GM23338 (cell line): ENCODE measurements at places on chromosomes 11 and 22.

GRCh38 chr22:21587803-21588611, 20.5 kb downstream of the UBE2L3 start:
- no peak for DNase-seq

- peak; percentile 21 for DNase-seq
These were observed 41.4 kb downstream of the ARL14EP start for GRCh38 chr11:30364139-30364836.

DNA sequence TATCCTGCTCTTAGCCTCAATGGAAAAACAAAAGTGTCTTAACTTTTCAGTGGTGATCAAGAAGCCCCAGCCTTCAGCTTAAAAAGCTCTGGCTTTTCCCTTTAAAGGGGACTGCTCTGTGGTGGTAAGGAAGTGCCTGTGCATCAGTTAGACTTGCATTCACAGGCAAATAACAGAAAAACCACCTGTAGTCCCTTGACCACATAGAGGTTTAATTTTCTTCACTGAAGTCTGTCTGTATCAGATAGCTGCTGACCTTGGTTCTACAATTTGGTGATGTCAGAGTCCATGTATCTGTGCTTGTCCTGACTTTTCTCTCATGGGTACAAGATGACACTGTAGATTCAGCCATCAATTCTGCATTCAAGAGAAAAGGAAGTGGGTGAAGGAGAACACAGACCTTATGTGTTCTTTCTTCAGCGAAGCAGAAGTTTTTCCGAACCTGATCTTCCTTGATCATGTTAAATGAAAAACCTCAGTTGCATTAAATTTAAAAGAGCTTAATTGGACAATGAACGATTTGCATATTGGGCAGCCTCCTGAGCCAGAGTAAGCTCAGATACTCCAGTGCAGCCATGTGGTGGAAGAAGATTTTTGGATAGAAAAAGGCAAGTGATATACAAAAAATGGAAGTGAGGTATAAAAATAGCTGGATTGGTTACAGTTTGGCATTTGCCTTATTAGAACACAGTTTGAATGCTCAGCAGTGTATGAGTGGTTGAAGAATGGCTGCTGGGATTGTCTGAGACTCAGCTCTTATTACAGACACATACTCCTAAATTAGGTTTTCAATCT, 43.2 kb upstream of the RDX start:
- DNase-seq, result no peak

- peak; percentile 66 for DNase-seq
These were observed 908 bp downstream of the PLCB3 start for GRCh38 chr11:64252003-64252872.

- no peak for DNase-seq
These were observed 664.3 kb downstream of the BRD1 start for GRCh38 chr22:49163258-49163959.

GRCh38 chr22:23180893-23181720, 798 bp downstream of the BCR start:
- DNase-seq, result peak; percentile 47

- DNase-seq, result no peak
These were observed 42.9 kb upstream of the DAGLA start for GRCh38 chr11:61637277-61637676.

DNA sequence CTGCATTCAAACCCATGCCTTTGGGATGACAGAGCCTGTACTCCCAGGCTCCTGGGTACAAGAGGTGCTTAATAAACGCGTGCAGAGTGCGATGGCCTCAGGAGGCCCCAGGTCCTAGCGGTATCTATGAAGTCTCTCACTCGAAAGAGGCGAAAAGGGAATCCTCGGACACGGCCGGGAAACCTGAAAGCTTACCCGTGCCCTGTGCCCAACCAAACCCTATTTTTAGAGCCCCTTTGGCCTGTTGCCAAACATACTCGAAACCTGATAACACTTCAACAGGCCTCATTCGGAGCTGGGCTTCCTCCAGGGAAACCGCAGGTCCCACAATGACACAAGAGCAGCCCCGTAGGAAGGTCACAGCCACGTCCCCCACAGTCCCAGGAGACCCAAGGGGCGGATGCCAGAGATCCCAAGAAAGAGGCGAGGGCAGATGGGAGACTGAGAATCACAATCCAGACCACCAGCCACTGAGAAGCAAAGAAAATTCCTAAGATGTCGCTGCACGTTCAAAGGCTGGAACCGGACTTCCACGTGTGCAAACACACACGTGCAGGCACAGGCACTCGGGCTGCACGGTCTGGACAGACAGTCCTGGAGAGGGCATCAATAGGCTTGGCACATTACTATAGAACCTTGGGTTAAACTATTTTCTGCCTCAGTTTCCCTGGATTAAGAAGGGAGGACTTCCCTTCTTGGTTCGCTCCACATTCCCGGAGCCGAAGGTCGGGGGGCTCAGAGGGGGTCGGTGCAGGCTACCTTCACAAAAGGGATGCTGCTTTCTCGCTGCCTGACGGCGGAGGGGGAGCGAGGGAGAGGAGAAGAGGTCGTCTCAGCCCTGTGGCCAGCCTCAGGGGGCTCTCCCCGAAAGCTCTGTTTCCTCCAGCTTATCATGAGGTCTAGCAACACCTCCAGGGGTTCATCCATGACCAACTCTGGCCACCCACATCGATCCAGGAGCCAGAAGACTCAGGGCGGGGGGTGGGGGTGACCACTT, 8.2 kb downstream of the PDGFB start:
- no peak for DNase-seq

- DNase-seq, result peak; percentile 48
These were observed 489.6 kb downstream of the MN1 start for GRCh38 chr22:27311698-27312550.

GRCh38 chr11:2998073-2998850, 6.1 kb upstream of the NAP1L4 start:
- DNase-seq, result no peak

DNA sequence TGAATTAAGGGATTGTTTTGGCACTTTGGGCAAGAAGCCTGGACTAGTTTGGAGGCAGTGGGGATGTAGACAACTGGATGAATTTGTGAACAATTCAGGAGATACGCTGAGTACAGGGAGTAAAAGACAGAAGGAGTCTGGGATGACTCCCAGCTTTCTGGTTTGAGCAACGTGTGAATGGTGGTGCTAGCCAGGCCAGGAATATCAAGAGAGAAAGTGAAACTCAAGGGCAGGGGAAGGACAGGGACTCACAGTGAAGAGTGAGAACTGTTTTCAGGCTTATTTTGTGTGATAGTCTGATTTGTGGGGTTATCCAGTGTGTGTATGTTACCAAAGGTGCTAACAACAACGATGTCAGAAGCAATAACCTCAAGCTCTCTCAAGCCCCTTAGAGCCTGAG, 15.9 kb downstream of the CHRM1 start:
- no peak for DNase-seq

DNA sequence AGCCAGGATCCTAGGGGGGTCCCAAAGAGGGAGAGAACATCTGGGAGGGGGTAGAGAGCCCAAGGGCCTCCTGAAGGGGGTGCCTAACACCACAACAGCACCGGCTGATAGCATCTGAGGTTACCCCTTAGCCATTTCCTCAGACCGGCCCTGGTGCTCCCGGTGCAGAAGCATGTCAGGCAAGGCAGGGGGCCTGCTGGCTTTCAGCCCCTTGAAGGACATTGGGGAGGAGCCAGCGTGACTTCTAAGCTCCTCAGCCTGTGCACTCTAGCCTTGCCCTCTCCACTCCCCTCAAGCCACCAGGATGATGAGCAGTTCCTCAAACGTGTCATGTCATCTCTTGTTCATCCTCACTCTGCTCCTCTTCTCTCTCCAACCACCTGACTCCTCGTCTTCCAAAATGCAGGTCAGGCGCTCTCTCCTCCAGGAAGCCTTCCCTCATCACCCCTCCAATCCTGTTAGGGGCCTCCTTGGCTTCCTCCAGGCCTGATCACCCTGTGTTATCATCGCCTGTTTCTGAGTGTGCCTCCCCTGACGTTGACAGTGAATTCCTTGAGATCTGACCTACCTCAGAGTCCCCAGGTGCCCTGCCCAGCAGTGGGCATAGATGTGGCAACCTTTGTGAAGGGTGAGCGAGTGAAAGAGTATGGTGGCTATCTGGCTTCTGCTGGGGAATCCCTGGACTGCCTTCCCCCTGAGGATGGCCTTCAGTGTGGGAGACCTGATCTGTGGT, 6.1 kb downstream of the P2RY2 start:
- no peak for DNase-seq

- no peak for DNase-seq
These were observed 37.1 kb downstream of the RAB30 start for GRCh38 chr11:83034673-83035014.

GRCh38 chr11:100575860-100576717, 111.0 kb upstream of the ARHGAP42 start:
- DNase-seq, result peak; percentile 76

DNA sequence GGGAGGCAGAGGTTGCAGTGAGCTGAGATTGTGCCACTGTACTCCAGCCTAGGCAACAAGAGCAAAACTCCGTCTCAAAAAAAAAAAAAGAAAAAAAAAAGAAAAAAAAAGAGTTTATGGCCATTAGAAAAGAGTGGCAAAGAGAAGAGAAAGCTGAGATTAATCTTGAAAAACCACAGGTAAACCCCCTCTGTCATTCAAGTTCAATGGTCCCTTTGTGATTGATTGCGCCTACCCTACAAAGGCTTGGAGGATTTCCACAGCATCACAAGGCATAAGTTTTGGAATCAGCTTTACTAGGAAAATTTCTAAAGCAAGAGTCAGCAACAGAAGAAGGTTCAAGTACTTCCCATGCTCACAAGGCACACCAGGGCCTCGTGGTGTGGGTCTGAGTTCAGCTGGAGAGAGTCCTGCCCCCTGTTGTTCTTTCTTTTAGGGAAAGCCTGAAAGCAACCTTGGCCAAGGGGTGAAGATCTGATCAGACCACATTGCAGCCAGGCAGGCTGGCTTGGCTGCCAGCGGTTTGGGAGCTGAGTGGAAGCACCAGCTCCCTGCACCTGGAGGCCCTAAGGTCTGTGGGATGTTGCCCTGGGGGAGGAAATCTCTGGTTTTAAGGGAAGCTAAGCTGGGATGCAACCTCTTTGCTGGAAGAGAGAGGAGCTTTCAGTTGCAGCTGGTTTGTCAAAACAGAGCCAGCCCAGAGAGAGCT, 41.8 kb downstream of the SLN start:
- DNase-seq, result peak; percentile 40

DNA sequence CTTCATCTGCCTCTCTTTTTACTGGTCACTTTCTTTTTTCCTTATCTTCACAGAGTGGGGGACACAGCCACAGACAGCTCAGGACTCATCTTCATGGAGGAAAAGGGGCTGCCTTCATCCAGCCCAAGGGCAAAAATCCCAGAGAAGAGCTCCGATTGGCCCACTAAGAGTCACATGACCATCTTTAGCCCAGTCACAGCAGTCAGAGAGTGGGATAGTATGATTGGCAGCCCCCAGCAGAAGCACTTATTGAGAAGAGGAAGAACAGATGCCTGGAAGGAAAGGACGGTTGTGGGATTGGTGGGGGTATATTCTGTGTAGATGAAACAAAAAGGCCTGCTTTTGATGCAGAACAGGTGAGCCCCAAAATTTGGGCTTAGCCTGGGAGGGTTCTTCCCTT, 77.8 kb downstream of the MN1 start:
- DNase-seq, result no peak

GRCh38 chr11:16191212-16191867, 165.0 kb downstream of the SOX6 start:
- no peak for DNase-seq

DNA sequence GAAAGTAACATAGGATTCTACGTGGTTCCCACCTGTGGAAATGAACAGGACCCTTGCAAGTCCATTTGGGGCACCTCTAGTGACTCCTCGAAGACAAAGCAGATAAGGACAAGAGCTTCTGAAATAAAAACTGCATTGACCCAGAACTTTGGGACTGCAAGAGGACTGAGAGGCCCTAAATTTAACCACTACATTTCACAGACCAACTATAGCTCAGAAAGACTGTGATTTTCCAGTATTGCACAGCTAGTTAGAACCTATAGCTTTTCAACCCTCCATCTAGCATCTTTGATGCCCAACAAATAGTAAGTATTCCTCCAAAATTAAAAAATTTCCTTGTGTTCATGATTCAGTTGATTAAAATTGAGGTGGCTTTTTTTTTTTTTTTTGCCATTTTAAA, 107.6 kb upstream of the CD44 start:
- DNase-seq, result no peak

DNA sequence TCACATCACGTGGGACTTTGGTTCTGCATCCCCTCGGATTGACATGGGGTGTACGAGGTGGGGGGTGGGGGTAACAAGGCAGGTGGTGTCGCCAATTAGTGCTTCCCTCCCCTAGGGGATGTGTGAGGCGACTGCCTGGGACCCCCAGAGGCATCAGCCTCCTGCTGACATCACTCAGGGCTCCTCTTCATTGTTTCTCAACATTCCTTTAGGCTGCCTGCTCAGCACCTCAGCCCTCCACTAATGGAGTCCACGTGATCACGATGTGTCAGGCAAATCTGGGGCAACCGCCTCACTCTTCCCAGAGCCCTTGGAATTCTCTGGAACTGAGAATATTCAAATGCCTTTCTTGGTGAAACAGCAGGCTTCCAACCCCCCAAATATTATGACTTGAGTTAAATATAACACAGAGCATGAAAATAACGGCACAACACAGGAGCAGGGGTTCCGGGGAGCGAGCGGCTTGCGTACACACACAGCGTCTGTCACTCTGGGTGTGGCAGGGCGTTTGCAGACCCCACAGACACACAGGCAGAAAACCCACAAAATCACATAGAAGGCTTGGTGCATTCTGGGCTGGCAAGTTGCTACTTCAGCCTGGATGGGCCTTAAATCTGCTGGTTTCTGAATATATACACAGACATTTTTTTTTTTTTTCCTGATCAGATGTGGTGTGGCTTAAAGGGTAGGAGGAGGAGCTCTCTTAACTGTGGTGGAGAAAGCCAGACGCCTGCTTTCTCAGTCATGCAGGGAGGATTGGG, 170.1 kb upstream of the CADM1 start:
- peak; percentile 63 for DNase-seq

DNA sequence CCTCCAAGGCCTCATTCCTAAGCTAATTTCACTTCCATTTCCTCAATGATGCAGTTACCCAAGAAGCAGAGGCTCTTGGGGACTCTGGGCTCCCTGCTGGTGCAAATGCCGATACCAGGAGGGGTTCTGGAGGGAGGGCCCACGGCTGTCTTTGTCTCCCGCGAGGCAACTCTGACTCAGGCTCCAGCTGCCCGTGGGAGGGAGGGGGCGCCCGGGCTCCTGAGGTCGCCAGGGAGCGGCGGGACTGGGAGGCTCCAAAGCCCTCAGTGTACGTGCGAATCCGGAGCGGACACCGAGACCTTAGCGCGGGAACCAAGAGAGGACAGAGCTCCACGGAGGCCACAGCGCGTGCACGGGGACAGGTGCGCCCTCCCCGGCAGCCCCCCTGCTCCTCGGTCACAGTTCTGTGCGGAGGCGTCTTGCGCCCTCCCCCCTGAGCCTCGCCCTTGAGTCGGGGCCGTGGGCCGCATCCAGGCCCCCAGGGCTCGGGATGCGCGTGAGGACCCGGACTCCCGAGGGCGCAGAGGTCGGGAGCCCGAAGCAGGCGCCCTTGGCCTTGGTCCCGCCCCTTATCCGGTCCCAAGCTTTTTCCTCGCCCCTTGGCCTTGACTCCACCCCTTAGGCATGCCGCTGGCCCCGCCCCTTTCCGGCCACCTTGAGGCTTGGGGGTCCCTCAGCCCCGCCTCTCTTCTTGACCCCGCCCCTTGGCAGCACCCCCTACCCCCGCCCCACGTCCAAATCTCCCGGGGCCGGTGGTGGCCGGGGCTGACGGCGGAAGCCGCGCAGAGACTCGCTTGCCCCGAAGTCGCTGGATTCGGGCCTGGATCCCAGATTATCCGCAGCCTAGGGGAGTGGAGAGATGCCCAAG, 4.7 kb upstream of the SHISA8 start:
- DNase-seq, result peak; percentile 97
